DMS153 (cell line): ENCODE measurements at places on chromosomes 3 and 15.

DNA sequence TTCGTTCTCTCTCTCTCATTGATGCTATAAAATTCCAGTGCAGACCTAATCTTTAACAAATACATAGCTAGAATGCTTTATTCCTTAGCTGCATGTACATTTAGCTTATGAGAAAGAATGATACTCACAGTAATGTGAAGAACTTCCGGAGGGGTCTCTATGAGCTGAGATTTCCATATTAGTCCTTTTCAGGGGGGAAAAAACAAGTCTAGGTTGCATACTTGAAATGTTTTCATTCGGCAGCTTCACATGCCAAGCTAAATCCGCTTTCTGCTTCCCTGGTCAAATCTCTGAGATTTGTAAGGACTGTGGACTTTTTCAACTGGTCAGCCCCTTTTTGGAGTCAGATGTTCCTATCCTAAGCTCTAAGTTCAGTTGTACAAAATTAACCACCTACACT is 111.5 kb upstream of the COL8A1 start:
- DNase-seq = no peak

DNA sequence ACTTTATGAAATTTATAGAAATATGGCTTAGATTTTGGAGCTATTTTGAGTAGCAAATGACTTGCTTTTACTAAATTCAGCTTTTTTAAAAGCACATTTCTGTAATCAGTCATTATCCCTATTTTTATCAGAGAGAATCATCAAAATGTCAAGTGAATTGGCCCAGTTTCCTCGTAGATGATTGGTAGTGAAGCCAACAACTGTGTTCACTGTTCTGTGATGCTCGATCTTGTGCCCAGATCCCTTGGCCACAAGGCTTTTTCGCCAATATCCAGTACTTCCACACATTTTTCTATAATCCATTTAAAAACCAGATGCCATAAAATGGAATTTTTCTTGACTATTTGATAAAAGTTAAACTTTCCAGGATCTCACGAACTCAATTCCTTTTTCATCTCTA is 336.5 kb downstream of the ZNF385D start:
- no peak for DNase-seq

DNA sequence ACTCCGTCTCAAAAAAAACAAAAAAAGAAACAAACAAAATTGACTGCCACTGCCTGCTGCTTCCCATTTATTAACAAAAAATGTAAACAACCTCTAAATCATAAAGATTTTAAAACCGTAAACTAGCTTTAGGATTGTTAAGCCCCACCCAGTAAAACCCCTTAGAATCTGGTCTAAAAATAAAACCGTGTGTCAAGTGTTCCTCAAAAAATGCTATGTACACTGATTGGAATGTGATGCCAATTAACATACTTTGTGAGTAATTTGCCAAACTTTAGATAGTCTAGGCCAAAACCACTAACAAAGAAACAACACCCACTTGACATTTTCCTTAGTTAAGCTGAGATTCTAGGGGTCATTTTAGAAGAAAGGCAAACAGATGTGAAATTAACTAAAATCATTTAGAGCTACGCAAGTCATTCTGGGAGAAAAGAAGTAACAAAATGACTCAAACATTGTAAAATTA is 5.3 kb downstream of the RAF1 start:
- no peak for DNase-seq

- DNase-seq = no peak
These were observed 41.9 kb downstream of the GPD1L start for GRCh38 chr3:32148351-32148750.

DNA sequence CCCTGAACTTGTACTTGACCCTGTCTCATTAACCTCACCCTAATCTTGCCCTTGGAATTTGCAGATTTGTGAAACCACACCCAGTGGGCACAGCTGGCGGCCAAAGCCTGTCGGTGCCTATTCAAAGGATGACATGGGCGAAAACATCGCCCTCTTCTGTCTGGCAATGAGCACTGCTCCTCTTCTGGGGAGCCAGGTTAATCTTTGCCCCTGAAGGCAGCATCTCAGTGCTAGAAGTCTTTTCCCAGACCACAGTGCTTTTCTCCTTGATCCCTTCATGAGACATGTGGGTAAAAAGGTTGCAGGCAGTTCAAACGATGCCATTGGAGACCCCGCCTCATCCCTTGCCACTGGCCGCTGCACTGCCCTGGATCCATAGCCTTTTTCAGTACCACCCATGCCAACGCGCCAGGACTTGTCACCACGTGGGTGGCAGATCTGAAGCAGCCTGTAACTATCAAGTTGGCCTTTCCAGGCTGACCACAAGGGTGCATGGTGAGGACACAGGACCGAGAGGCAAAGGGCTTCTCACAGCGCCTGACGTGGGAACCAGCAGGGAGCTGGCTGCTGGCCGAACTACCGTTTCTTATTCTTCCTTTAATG is 6.5 kb upstream of the DNASE1L3 start:
- DNase-seq = no peak

GRCh38 chr3:74510261-74510818 is 104.1 kb downstream of the CNTN3 start:
- no peak for DNase-seq

DNA sequence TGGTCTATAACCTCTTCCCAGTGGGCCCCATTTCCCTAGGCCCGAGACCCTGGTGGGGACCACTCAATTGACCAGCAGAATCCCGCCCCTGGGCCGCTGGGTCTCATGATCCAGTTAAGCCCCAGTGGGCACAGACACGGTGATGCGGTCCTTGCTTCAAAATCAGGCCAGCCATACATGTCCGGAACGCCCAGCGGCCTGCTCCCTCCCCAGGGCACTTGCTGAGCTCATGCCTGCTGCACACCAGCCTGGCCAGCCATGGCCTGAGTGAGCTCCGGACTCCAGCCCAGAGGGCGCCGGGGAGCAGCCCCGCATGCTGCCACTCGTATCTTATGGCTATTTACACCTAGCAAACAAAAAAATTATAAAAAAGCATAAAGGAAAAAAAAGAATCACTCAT is 34.4 kb upstream of the IQSEC1 start:
- DNase-seq = no peak

DNA sequence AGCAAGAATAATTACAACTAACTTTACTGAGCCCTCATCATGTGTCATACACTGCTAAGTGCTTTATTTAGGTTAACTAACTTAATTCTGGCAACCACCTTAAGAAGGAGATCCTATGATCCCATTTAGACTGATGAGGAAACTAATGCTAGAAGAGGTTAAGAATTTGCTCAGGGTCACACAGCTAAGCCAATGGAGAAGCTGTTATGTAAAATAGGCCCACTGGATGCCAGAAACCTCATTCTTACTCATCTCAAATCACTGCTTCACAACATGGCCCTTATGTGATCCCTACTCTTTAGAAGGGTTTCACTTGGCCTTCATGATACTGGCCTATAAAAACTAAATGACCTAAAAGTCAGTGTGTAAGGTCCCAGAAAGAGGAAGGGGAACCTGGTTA is 41.2 kb downstream of the IMPG2 start:
- DNase-seq = no peak

- no peak for DNase-seq
These were observed 73.1 kb upstream of the FBN1 start for GRCh38 chr15:48718646-48719045.

GRCh38 chr3:148131990-148132638 is 565.6 kb upstream of the AGTR1 start:
- DNase-seq = no peak
